Panc1 (cell line): ENCODE measurements at places on chromosomes 11 and 22. TPM values are rescaled to one million over a fixed set of nuclear protein-coding genes. Genes with fewer than 3 reads are reported as not detected.
A peak's percentile ranks its signal among the peaks of the same experiment; 100 is the strongest.

DNA sequence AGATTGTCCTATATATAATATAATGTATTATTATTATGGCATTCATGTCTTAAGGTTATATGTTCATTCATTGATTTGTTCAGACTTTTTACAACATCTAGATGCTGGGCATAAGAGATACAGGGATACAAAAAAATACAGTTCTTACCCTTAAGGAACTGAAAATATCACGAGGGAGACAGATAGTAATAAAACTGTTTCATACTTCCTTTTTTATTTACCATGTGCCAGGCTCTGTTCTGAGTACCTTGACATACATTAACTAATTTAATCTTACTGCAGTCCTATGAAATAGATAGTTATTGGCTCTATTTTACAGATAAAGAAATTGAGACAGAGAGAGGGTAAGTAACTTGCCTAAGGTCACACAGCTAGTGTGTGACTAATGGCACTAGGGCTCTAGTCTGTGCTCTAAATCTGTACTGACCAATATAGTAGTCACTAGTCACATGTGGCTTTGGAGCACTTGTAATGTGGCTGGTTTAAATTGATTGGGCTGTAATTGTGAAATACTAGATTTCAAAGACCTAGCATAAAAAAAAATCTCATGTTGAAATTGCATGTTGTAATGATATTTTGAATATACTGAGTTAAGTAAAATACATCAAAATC, 21.3 kb downstream of the TRIM44 start:
- H3K27ac ChIP-seq = no peak overlapping the region
- no peaks in the 10 kb centered on the region for H3K4me1 ChIP-seq

- H3K4me3 ChIP-seq = no peak overlapping the region
- no peak overlapping the region for H3K27ac ChIP-seq
- DNase-seq = no peak
- no peaks in the 10 kb centered on the region for H3K27me3 ChIP-seq
Measured at GRCh38 chr11:43987384-43988039, 45.1 kb downstream of the C11orf96 start.

Gene MLC1
- total RNA-seq = not detected

GRCh38 chr11:22807855-22808570, 21.6 kb downstream of the SVIP start:
- H3K4me1 ChIP-seq = no peaks in the 10 kb centered on the region
- H3K4me3 ChIP-seq = no peak overlapping the region
- no peak overlapping the region for H3K27ac ChIP-seq
- H3K36me3 ChIP-seq = no peaks in the 10 kb centered on the region
- DNase-seq = no peak

Gene KCNJ1
- not detected for total RNA-seq

- no peaks in the 10 kb centered on the region for H3K4me1 ChIP-seq
- H3K27ac ChIP-seq = no peak overlapping the region
- no peak for DNase-seq
- no peaks in the 10 kb centered on the region for H3K36me3 ChIP-seq
- H3K27me3 ChIP-seq = no peaks in the 10 kb centered on the region
- H3K4me3 ChIP-seq = no peak overlapping the region
Measured at GRCh38 chr11:1192741-1193325, 30.0 kb upstream of the MUC5B start.

GRCh38 chr11:9895006-9895405, 231.1 kb downstream of the SWAP70 start:
- no peak overlapping the region for H3K4me3 ChIP-seq
- H3K4me1 ChIP-seq = 0 out of 2 replicates have a peak, but pooled peaks cover 3% of the 10 kb centered on the region
- peak overlapping the region; percentile 70; the same call in 1 of the 2 replicates for H3K27ac ChIP-seq
- no peak for DNase-seq

DNA sequence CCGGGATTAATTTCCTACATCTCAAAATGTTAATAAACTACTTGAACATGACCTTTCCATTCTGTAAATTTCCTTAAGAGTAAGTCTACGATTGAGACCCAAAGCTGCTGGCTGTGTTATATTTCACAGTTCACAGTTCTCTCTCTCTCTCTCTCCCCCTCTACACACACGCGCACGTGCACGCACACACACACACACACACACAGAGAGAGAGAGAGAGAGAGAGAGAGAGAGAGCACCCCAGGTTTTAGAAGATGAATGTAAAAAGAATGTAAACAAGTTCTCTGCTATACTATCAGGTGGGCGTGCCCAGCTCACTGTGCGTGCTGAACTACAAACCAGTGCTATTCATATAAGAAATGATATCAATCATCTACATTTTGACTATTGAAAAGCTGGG, 3.3 kb downstream of the BDNF start:
- no peak overlapping the region for H3K4me3 ChIP-seq
- H3K27ac ChIP-seq = no peak overlapping the region
- DNase-seq = no peak
- H3K36me3 ChIP-seq = no peaks in the 10 kb centered on the region; the same call in 1 of the 2 replicates
- peaks cover 6% of the 10 kb centered on the region for H3K27me3 ChIP-seq
- H3K4me1 ChIP-seq = peaks cover 12% of the 10 kb centered on the region

DNA sequence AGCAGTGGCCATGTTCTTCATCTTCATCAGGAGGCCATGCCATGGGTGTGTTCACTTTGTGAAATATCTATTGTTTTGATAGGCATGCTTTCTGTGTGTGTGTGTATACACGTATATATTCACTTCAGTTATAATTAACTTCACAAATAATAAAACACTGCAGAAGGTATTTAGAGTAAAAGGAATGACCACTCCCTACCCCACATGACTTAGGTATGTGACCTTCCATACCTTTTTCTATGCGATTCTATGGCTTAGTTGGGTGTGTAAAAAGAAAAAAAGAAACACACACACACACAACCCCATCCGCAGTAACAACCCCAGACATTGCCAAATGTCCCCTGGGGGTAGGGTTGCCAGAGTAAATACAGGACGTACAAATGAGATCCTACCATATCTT, 72.0 kb downstream of the CYTH4 start:
- no peak for DNase-seq
- H3K27me3 ChIP-seq = no peaks in the 10 kb centered on the region
- no peaks in the 10 kb centered on the region for H3K36me3 ChIP-seq
- no peak overlapping the region for H3K4me3 ChIP-seq
- no peak overlapping the region for H3K27ac ChIP-seq
- no peaks in the 10 kb centered on the region for H3K4me1 ChIP-seq

Gene NOX4
- not detected for total RNA-seq

DNA sequence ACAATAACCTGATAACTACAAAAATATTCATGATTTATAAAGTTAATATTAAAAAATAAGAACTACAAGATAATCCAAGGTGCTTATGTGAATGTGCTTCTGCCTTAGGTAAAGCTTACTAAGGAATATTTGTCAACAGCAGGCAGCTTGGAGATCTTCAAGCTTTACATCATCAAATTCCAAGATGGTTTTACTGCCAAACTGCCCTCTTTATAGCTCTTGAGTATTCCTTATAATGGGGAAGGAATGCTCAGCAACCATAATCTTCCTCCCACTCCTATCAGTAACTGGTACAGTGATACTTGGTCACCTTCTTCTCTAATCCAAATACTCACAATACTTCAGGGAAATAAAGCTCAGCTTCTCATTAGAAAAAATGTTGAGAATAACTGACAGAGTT, 30.1 kb downstream of the SBF2 start:
- peaks cover 7% of the 10 kb centered on the region; the same call in 1 of the 2 replicates for H3K4me1 ChIP-seq
- no peak overlapping the region for H3K4me3 ChIP-seq
- no peak overlapping the region for H3K27ac ChIP-seq
- H3K36me3 ChIP-seq = no peaks in the 10 kb centered on the region

DNA sequence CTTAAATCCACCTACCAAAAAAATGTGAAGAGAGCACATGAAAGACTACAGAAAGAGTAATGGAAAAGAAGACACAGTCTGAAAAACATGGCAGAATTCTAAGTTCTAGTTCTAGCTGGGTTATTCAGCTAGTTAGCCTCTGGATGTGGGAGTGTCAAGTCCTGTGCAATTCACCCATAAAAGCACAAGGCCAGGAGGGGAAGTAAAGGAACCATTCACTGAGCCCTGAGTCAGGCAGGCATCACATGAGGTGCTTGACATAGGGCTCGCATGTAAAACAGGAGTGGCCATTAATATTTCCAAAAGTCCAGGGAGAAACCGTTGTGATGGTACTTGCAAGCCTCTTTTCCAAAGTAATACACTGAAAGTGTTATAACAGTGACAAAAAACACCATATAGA, 103.7 kb downstream of the GAB2 start:
- no peak for DNase-seq
- 0 out of 2 replicates have a peak, but pooled peaks cover 3% of the 10 kb centered on the region for H3K4me1 ChIP-seq
- no peak overlapping the region for H3K27ac ChIP-seq
- no peak overlapping the region for H3K4me3 ChIP-seq
- no peaks in the 10 kb centered on the region for H3K36me3 ChIP-seq

Gene GPR83
- 0.05 TPM for total RNA-seq

Gene SELENOO
- 34.3 TPM for total RNA-seq

- H3K36me3 ChIP-seq = no peaks in the 10 kb centered on the region
- no peaks in the 10 kb centered on the region for H3K27me3 ChIP-seq
- no peak overlapping the region for H3K27ac ChIP-seq
- no peak for DNase-seq
Measured at GRCh38 chr11:69215784-69216415, 60.2 kb downstream of the SMIM38 start.

- no peak for DNase-seq
- H3K36me3 ChIP-seq = no peaks in the 10 kb centered on the region
- H3K27me3 ChIP-seq = no peaks in the 10 kb centered on the region
- H3K4me3 ChIP-seq = no peak overlapping the region
- no peak overlapping the region for H3K27ac ChIP-seq
Measured at GRCh38 chr11:35302398-35302797, 117.0 kb downstream of the SLC1A2 start.

Gene CCDC81
- 0.49 TPM for total RNA-seq

DNA sequence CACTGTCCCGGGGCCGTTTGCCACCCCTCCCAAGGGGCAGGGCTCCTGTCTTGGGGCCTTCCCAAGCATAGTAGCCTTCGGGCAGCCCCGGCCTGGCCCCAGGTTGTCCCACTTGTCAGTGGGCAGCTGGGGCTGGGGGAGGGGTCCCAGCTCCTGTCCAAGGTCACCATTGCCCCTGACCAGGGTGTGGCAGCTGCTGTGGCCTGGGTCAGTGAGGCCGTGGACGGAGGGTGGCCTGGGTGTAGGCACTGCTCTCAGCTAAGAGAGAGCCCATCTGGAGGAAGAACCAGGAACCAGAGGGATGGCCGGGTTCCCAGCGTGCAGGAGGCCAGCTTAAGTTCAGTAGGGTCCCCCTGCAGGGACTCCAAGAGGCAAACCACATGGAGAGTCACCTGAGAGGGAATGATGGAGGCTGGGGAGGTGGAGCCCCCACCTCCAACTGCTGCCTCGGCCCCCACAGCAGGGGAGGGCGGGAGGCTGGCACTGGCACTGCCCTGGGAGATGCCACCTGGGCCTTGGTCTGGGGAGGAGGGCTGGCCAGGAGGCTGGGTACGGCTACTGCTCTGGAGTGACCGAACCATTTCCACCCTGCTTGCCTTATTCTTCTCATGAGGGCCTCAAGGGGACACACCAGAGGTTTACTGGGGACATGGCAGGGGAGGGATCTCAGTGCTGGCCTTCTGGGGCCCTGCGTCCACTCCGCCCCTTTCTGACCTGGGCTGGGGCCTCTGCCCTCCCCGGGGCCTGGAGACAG, 6.8 kb upstream of the CCDC188 start:
- H3K4me3 ChIP-seq = no peak overlapping the region
- H3K4me1 ChIP-seq = no peaks in the 10 kb centered on the region
- H3K36me3 ChIP-seq = no peaks in the 10 kb centered on the region
- DNase-seq = no peak

Gene ACRV1
- 0.26 TPM for total RNA-seq

GRCh38 chr11:47325271-47326041, 27.0 kb downstream of the MYBPC3 start:
- no peak overlapping the region for H3K27ac ChIP-seq
- H3K27me3 ChIP-seq = no peaks in the 10 kb centered on the region
- DNase-seq = no peak
- no peaks in the 10 kb centered on the region for H3K36me3 ChIP-seq

DNA sequence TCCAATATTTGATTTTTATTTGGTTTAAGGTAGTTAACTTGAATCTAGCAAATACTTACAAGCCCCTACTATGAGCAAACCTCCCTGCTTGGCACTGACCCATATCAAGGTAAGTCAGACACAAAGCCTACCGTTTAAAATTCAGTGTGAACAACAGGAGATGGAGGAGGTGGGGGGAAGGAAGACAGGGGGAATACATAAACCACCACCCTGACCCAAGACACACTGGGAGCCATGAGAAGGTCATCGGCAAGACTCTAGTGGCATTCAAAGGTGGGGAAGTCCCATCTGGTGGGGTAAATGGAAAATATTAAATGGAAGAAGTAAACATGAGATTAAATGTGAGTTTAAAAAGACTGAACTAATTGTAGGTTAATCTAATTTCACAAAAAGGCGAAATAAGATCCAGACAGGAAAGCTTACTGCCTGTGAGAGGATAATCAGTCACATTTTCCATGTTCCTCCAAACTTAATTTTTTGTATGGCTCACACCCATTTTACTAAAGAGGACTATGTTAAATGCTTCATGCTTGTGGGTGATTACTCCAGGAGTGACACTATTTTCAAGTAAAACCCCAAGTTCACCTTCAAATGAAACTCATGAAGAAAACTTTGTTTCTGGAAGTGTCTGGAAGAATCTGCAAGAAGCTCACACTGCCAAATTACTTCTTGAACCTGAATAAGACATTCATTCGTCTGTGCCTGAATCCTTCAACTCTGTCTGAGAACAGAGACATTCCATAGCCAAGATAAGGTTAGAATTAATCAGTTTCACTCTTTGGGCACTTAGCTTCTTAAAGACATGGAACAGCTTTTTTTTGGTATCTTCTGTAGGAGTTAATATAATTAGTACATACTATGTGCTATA, 51.7 kb downstream of the PITPNB start:
- no peaks in the 10 kb centered on the region for H3K27me3 ChIP-seq
- peaks cover under 1% of the 10 kb centered on the region; the same call in 1 of the 2 replicates for H3K36me3 ChIP-seq
- no peak overlapping the region for H3K27ac ChIP-seq
- no peak overlapping the region for H3K4me3 ChIP-seq

- DNase-seq = no peak
- H3K27me3 ChIP-seq = no peaks in the 10 kb centered on the region
- H3K36me3 ChIP-seq = no peaks in the 10 kb centered on the region
Measured at GRCh38 chr11:86500500-86501140, 125.9 kb downstream of the CCDC81 start.

Gene ADM2
- total RNA-seq = 3.9 TPM

GRCh38 chr11:70628176-70628854, 230.0 kb downstream of the CTTN start:
- no peak overlapping the region for H3K4me3 ChIP-seq
- no peaks in the 10 kb centered on the region for H3K4me1 ChIP-seq
- no peak for DNase-seq
- peaks cover 2% of the 10 kb centered on the region; the same call in 1 of the 2 replicates for H3K27me3 ChIP-seq
- H3K36me3 ChIP-seq = no peaks in the 10 kb centered on the region

- DNase-seq = no peak
- H3K4me3 ChIP-seq = no peak overlapping the region
- H3K27me3 ChIP-seq = no peaks in the 10 kb centered on the region
- H3K4me1 ChIP-seq = no peaks in the 10 kb centered on the region
Measured at GRCh38 chr11:22203281-22203680, 10.4 kb downstream of the ANO5 start.

Gene PHETA2
- 1.3 TPM for total RNA-seq

- H3K36me3 ChIP-seq = no peaks in the 10 kb centered on the region
- H3K4me3 ChIP-seq = no peak overlapping the region
- DNase-seq = no peak
- H3K27me3 ChIP-seq = no peaks in the 10 kb centered on the region
Measured at GRCh38 chr11:11230802-11231562, 122.1 kb downstream of the CSNK2A3 start.
